ENCODE measurements at places on chromosomes 4 and X. TPM values are rescaled to one million over a fixed set of nuclear protein-coding genes. Genes with fewer than 3 reads are reported as not detected.

Gene GPM6B
- total RNA-seq = 49.6 TPM

Gene P2RY10
- total RNA-seq = not detected

Gene CXCL1
- total RNA-seq = not detected

Gene EXOC1L
- total RNA-seq = not detected

Gene GYPA
- not detected for total RNA-seq

Gene KLB
- total RNA-seq = not detected

Gene CDX4
- total RNA-seq = 0.92 TPM

Gene TCEAL2
- 12.9 TPM for total RNA-seq

Gene TASL
- total RNA-seq = not detected

Gene GUCY1A1
- 2.5 TPM for total RNA-seq

Gene FAT4
- 7.4 TPM for total RNA-seq

Gene TECRL
- total RNA-seq = not detected

DNA sequence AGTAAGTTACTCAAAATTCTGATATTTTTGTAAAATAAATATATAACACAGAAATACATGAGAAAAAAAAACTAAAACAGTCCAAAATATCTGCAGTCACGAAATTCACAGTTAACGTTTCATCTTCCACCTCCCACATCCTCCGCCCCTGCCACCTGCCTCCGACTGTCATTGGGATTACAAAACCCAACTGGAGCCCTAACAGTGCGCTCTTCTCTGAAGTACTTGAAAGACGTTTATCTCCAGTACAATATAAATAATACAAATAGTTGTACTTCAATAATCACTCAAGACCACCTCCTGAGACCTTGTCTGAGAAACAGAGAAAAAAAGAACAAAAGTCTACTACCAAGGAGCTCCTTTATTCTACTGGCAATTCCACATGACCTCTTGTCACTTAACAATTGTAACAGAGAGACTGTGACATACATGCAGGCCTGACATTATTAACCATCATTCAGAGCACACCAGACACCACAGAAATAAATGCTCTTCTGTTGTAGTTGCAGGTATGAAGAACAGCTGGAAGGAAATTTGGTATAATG is 280.6 kb downstream of the PPP3CA start:
- peak; percentile 26 for DNase-seq

DNA sequence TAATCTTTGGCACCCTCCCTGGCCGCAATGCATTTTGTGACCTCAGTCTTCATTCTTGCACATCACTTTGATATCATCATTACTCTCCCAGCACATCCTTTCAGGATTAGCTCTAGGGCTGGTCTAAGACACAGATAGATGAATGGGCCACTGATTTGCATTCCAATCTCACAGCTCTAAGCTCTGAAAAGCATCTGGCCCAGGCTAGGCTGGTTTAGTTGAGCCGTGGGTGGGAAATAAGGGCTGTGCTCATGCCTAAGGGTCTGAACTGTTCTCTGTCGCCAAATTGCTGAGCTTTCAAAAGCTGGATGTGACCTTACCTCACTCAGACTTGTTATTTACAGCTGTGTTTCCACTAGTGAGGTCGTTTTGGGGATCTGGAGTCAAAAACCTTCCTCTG is 30.0 kb upstream of the SLC9A7 start:
- peak; percentile 59 for DNase-seq

DNA sequence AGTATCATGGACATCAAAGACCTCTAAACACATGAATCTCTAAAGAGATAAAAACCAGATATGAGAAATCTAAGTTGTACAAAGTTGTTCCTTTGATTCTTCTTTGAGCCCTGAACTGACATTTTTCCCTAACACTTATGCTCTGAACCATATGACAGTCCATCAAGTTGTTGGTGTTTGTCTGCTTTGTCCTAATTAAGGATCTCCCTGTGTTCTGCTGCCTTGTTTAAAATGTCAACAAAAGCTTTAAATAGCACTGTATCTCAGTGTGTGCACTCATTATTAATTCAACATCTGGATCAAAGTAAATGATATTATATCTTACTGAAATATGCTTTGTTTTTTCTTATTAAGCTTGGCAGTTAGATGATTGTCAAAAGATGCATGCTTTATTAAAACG is 321.8 kb downstream of the MAPK10 start:
- no peak for DNase-seq

GRCh38 chr4:124943938-124944337 is 231.4 kb upstream of the ANKRD50 start:
- no peak for DNase-seq

GRCh38 chrX:130415201-130415600 is 13.4 kb downstream of the RBMX2 start:
- no peak for DNase-seq

- peak; percentile 32 for DNase-seq
These were observed 140.3 kb upstream of the SH3RF1 start for GRCh38 chr4:169410839-169411770.

GRCh38 chrX:107823042-107823441 is 2.6 kb upstream of the MID2 start:
- no peak for DNase-seq

DNA sequence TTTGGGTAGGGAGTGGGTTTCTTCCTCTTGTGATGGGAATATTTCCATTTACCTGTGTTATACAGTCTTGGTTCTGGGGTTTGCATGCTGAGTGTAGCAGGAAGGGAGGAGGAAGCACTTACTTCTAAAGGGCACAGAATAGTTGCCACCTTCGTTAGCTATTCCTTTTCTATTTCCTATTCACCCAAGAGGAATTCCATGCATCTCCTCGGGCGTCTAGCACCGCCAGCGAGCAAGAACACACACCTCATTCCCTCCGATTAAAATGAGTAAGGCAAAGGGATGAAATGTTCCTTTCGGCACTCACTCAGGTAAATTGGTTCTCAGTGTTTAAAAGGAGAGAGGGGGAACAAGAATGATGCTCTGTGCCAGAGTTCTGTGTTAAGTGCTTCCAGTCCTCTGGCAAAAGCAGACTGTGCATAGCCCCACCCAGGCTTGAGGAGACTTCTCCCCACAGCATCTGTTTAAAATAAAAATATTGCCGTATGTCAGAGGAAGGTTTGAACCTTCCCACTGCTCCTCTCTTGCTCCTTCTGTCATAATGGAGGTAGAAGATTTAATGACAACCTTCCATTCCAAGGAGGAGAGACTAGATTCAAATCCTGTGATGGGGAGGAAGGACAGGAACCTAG is 351.4 kb downstream of the PTTG2 start:
- DNase-seq = no peak

GRCh38 chr4:112898357-112899141 is 150.9 kb upstream of the ANK2 start:
- peak; percentile 34 for DNase-seq

DNA sequence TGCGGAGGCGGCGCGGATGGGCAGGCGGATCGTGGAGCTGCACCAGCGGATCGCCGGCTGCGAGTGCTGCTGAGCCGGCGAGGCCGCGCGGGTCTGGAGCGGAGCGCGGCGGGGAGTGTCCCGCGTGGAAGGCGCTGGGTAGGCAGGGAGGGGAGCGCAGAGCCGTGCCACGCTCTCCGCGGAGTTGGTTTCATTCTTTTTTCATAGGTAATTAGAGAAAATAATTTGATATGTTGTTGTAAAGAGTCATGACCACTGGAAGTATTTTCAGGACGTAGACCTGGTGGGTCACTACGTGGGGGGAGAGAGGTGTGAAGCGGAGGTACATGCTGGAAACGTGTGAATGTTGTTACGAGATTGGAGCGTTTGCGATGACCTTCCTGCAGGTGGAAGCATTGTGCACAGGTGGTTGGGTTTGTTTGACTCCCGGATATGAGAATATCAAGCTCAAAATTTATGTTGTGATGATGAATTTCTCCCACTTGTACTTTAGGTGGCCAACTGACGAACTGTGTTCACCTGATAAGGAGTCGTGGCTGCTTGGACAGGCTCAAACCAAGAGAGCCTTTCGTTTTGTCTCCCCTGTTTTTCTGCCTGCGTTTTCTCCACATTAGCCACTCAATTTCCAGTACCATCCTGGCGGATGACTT is 19.1 kb upstream of the S100P start:
- DNase-seq = peak; percentile 40

- peak; percentile 2 for DNase-seq
These were observed 149.8 kb upstream of the ARHGEF9 start for GRCh38 chrX:63934791-63935190.

- DNase-seq = no peak
These were observed 5.4 kb upstream of the SH3BP2 start for GRCh38 chr4:2787230-2788100.

DNA sequence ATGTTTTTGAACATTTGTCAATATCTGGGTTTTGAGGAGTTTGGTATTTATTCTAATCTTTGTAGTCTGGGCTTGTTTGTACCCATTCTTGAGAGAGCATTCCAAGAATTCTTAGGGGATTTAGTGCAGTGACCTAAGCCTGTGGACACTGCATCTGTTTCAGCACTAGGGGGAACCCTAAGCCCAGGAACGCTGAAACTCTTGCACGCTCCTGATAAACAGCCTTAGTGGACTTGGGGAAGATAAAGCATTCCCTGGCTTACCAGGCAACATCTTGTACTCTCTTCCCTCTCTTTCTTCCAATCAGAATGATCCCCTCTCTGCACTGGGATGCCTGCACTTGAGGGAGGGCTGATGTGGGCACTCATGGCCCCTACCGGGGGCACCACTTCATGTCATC is 654.9 kb upstream of the HTR2C start:
- DNase-seq = peak; percentile 91

DNA sequence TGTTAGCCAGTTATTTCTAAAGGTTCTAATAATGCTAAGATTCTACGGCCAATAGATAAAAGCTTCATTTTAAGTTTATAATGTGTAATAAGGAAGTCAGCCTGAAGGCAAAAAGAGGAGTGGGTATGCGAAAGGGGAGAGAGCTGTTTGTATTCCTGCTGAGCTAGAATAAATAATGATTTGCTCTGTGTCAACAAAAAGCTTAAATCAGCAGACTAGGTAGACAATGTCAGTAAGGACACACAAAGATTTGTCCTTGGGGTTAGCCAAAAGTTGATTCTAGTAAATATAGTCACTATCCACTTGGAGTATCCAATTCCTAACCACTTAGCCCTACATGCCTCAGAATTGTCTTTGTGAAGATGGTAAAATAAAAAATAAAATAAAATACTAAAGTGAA is 90.3 kb upstream of the GRIA3 start:
- DNase-seq = no peak

GRCh38 chr4:48047421-48047844 is 30.9 kb downstream of the NIPAL1 start:
- DNase-seq = no peak

DNA sequence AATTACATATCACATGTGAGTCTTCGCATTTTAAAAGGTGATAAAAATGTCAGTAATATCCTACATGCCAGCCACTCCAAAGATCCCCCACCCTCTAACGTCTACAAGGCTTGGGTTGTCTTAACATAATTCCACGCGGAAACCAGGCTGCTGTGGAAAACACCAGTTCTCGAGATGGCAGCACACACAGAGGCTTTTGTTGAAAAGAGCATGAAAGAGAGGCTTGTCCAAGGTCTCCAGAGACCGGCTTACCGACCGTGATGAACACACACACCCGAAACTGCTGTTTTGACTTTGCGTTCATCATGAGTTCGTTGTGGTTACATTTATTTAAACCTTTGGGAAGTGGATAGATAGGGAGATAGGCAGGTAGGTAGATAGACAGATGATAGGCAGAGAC is 87.9 kb downstream of the CRLF2 start:
- DNase-seq = no peak

DNA sequence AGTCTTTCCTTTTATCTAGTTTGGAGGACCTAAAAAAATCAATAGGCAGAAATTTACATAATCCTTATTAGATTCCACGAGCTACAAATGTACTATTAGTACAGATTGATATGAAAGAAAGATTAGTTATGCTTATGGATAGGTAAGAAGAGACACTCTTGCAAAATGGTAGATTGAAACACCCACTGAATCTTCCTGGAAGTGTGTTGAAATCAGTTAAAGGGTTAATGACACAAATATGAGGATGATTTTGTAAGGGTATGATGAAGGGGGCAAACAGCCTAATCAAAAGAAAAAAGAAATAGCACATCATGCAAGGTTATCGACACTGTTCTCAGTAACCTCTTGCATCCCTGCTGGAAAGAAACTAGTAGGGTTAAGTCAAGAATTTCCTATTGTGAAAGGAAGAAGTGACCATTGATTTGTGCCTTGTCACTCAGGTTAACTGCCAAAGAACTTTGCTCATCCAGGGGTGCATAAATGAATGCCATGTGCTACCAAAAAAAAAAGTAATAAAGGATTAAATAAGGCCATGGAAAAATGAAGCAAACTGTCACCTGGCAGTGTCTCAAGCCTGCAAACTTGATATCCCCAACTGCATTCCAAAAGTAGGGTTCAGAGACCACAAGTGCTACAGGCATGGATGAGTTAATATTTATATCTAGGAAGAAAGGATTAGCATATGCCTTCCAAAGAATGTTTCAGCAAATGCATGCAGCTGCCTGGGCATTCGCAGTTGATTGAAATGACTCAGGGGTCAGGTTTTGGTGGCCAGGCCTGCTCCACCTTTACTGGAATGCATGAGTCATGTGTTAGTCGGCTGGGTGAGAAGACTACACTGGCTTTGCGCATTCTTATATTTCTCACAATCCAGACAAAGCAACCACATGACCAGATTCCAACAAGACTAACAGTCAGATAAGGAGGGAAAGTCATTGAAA is 78.3 kb upstream of the ATXN3L start:
- DNase-seq = no peak

DNA sequence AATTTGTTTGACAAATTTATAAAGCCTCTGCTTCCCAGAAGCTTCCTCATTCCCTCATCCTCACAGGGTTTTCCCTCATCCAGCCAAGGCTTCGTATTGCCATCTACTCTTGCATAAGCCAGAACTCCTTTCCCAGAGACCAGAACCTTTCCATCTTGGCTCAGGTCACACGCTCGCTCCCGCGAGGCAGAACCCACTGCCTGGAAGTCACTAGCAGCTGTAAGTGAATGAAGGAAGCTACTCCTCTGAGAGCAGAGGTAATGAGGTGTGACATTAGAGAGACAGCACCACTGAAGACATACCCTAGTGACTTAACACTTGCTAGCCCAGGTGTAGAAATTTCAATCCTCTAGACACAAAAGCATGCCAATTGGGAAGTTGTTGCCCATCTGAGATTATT is 52.5 kb downstream of the LHFPL1 start:
- DNase-seq = no peak

GRCh38 chr4:2353222-2354107 is 65.0 kb downstream of the ZFYVE28 start:
- no peak for DNase-seq

- DNase-seq = no peak
These were observed 147.3 kb downstream of the PCDH7 start for GRCh38 chr4:30867427-30867826.

DNA sequence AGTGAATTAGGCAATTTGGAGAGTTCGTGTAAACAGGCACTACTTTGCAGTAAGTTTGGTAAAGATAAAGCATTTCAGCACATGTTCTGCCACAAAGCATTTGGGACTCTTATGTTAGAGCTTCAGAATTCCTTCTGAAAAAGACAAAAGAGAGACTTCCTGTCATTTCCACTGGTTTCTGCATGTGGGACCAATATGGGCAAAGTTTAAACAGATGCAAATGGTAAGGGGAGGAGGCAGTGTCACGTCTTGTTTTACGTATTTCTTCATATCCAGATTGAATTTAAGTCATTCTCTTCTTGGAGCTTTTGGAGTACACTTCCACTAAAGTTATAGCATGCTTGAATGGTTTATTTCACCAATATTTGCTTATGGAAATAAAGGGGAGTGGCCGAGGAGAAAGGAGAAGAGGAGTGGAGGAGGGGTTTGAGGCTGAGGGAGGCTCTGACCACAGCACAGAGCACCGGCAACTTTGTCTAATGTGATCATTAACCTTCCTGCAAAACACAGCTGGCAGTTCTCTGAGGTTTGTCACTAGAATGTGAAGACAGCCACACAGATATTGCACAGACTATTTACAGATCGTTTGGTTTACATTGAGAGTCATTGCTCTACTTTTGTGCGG is at the start of gene APELA:
Gene APELA (plus strand): TSS at position 479 of the 625 bp plus-strand sequence. CDS start 154 bp downstream, outside the sequence.
- DNase-seq = peak; percentile 33

GRCh38 chr4:147173797-147174432 is 228.3 kb upstream of the TTC29 start:
- peak; percentile 26 for DNase-seq
